NAMALWA (cell line): ENCODE measurements at places on chromosomes 11 and 22.

GRCh38 chr11:44862558-44863101 lies 88.1 kb downstream of the TP53I11 start:
- DNase-seq = no peak

DNA sequence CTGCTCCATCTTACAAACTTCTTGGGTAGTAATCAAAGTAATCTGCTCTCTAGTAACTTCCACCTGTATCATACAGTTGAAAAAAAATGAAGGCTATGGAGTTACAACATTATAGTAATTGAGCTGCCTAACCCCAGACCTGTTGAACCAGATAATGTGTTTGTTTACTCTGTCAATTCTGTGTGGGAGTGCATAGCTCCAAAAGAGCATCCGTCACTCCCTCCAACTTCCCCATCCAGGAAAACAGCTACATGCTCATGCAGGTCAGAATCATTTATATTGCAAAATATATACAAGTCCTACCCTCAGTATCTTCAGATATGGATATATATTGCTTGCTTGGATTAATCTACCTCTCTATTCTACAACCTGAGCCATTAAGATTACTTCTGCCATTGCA lies 244.0 kb upstream of the ANO5 start:
- no peak for DNase-seq

GRCh38 chr22:30251711-30252110 lies 5.2 kb upstream of the LIF start:
- no peak for DNase-seq

GRCh38 chr11:3157381-3158130 lies 7.6 kb downstream of the OSBPL5 start:
- no peak for DNase-seq

GRCh38 chr11:111631666-111632039 lies 29.4 kb downstream of the SIK2 start:
- DNase-seq = no peak

DNA sequence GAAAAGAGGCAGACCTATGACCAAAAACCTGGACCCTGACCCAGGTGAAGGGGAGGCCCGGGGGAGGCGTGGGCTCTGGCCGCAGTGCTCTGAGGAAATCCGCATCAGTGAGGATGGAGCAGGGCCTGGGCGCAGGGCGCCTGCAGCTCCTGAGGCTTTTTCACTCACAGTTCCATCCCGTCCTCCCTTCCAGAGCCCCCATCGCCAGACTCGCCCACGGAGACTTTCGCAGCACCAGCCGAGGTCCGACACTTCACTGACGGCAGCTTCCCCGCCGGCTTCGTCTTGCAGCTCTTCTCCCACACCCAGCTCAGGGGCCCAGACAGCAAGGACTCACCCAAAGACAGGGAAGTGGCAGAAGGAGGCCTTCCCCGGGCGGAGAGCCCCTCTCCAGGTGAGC lies 5.4 kb downstream of the SPINDOC start:
- DNase-seq = no peak

DNA sequence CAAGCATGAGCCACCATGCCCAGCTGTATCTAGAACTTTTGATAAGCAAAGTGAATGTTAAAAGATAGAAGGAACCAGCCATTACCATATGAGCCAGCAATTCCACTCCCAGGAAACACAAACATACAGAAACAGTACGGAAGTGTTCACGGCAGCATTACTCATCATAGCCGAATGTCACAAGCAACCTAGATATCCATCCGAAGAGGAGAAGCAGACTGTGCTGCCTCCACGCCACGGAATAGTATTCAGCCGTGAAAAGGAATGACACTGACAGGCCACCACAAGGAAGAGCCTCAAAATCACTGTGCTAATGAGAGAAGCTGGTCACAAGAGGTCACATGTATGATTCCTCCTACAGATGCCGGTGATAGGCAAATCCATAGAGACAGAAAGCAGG lies 17.6 kb upstream of the MGAT3 start:
- DNase-seq = no peak
